ENCODE measurements at places on chromosomes 1 and 21.

GRCh38 chr1:7538849-7539768, 232.0 kb upstream of the VAMP3 start:
- no peak for DNase-seq

DNA sequence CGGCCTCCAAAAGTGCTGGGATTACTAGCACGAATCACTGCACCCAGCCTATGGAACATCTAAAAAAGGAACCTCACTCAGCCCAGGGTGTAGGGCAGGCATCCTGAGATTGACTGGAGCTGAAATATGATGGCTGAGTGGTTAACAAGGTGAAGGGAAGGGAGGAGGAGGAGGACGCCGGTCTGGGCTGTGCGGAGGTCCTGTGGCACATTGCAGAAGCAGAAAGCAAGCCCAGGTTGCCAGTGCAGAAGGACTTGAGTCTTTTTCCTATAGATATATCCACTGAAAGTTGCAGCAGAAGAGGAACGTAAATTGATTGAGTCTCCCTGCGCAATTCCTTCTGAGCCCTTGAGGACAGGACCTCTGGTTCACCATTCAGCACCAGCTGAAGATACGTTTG, 1.5 kb upstream of the KIF17 start:
- DNase-seq: no peak

DNA sequence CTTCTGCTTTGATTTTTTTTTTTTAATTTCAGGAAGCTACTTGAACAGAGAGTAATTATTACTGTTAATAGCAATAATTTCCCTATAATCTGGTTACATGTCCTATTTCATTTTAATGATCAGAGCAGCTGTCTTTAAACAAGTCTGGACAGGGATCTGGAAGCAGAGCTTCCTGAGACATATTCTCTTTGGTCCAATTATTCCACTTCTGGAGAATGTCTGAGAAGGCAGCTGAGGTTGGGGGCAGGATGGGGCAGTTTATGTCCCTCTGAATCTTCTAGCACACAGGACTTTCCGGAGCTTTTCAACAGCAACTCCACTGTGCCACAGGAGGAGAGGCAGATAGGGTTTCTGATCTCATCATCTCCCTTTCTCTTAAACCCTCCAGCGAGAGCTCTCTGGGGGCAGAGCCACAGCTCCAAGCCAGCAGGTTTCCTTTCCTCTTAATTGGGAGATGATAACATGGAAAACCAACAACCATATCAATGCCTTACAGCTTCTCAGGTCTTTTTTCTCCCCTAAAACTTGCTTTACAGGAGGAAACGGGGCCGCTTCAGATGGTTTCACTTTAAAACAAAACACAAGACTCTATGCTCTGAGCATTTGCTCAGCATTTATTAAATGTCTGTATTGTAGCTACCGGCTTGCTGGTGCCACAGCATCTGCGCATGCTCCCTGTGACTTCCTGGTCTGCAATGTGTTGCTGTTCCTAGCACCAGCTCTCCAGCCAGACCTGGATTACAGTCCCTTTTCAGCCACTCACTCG, 425.7 kb upstream of the USP24 start:
- DNase-seq: no peak

DNA sequence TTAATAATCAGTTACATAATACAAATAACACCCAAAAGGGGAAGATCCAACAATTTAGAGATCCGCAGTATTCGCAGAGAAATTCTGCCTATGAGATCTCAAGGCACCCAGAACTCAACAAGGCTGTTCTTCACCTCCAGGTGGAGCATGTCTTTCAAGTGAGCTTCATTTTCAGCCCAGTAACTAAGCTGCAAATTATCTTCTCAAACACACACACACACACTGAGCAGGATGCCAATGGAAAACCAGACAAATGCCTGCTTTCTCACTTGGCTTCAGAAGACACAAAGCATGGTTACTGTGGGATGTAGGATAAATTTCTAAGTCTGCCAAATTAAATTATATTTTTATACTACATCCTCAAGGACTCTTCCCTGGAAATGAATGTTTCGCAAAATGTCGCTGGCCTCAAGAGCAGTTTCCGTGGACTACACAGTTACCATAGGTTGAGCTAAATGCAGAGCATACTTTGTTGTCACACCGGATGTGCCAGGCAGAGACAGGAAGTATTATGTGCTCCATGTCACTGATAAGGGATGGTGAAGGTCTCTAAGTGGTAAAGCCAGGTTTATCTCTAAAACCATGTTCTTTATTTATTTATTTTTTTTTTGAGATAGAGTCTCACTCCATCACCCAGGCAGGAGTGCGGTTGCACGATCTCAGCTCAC, 30.3 kb downstream of the UBR4 start:
- DNase-seq: no peak

DNA sequence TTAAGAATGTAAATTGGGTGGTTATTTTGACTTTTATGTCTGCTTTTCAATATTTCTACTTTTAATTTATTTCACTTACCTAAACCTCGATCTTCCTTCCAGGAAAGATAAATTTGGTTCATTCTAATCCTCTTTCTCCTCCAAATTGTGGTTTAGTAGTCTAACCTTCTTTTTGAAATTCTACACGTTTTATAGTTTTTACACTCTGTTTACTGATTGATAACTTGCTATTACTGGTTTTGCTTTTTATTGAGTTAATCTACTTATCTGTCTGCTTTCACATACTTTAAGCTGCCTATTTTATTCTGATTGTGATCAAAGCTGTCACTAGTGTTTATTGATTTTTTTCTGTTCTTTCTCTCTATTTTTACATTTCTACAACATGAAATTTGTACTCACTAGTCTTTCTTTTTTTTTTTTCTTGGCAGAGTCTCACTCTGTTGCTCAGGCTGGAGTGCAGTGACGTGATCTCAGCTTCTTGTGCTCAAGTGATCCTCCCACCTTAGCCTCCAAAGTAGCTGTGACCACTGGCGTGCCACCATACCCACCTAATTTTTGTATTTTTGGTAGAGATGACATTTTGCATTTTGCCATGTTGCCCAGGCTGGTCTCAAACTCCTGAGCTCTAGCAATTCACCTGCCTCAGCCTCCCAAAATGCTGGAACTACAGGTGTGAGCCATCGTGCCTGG, 27.9 kb upstream of the ERRFI1 start:
- DNase-seq: no peak

DNA sequence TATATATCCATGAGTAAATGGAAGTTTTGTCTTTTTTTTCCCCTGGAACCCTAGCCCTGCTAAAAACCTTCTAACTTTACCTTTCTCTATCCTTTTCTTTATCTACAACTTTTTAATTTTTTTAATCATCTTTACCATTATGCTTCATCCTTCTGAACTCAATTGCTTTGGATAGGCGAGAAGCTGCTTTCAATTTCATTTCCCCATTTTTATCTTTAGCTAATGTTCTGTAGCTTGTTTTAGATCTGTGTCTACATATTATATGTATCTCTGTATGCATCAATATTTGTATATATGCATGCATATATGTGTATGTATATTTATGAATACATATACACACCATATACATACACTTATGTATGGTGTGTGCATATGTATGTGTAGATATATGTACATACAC, 57.4 kb downstream of the PTPRC start:
- no peak for DNase-seq

DNA sequence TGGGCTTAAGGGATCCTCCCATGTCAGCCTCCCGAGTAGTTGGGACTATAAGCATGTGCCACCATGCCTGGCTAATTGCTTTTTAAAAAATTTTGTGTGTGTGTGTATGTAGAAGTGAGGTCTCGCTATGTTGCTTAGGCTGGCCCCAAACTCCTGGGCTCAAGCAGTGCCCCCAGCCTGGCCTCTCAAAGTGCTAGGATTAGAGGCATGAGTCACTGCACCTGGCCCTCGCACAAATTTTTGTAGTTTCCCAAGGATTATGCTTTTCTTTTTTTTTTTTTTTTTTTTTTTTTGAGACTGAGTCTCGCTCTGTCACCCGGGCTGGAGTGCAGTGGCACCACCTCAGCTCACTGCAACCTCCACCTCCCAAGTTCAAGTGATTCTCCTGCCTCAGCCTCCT, 144.4 kb upstream of the HNRNPU start:
- DNase-seq: no peak

DNA sequence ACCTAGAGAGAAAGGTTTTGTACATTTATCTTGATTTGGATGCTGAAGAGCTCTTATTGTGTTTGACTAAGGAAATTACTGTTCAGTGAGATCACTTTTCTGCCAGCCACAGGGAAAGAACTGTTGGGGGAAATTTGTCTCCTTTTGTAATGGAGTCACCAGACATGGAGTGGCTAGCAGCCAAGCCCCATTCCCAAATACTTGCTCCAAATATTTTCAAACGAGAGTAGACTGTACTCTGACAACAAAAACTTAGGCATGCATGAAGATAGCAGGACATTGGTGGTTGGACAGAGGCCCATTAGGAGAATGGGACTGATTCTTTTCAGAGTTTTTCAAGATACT, 21.1 kb downstream of the IPO9 start:
- no peak for DNase-seq

- no peak for DNase-seq
Observed at GRCh38 chr1:78045563-78045925, 222 bp upstream of the GIPC2 start.

DNA sequence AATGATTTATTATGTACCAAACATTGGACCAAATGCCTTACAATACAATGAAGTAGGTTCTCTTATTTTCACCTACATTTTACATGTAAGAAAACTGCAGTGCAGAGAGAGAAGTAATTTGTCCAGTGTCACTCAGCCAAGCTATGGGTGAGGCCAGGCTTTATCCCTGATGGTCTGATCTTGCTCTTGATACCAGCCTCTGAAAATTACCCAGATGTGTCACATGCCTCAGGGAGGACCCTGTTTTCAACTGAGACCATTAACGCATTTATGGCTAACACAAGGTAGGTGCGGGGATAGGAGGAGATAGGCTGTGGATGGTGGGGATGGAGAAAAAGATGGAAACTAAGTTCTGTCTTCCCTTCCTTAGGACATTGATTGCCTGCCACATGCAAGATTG, 56.9 kb downstream of the NGF start:
- no peak for DNase-seq

- no peak for DNase-seq
Observed at GRCh38 chr1:36824390-36824861, 209.9 kb downstream of the GRIK3 start.

GRCh38 chr1:118047006-118047649, 117.6 kb downstream of the WDR3 start:
- no peak for DNase-seq

DNA sequence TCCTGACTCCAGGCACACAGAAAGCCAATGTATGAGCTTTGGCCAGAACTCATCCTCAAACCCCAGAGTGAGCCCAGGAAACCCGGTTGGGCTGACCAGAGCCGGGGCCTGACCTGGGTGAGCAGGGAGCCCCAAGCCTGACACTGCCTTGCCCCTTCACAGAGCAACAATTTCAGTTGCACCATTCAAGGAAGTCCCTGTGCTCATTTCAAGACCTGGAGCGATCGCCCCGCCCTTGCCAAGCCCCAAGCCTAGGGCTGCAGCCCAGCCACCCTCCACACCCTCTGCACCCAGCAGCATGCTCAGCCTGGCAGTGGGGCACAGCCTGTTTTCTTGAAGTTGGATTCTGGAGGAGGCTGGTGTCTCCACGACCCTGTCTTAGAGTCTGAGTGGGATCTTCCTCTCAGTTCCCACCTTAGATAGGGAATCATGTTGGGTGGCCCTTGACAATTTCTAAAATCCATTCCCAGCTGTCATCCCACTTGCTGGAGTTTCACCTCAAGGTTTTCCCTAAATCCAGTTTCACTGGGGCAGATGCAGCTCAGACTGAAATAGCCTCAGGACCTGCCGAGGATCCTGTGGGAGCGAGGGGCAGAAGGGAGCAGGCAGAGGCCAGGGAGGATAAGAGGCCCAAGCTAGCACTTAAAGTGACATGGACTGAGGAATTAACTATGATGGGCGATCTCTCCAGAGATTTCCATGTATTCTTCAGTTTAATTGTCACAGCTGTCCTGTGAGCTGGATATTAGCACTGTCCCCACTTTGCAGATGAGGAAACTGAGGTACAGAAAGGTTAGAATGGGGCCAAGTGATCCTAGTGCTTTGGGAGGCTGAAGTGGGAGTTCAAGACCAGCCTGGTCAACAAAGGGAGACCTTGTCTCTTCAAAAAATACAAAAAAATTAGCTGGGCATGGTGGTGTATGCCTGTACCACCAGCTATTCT, 2.5 kb downstream of the NBL1 start:
- DNase-seq: no peak

- DNase-seq: no peak
Observed at GRCh38 chr1:236030534-236030933, 34.4 kb downstream of the NID1 start.

DNA sequence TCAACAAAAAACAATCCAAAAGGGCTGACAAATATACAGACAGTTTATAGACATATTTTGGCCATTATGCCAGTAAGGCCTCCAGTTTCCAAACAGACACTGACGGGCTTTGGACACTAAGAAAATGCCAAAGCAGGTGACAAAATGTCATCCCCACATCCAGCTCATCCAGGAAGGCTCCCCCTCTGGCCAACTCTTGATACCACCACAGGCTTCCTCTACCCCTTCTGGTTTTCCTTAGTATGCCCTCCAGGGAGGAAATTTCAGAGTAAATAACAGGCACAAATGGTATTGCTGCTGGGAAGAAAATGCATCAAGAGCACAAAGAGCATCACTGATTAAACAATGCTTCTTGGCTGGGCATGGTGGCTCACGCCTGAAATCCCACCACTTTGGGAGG, 225.3 kb downstream of the VAV3 start:
- DNase-seq: no peak

DNA sequence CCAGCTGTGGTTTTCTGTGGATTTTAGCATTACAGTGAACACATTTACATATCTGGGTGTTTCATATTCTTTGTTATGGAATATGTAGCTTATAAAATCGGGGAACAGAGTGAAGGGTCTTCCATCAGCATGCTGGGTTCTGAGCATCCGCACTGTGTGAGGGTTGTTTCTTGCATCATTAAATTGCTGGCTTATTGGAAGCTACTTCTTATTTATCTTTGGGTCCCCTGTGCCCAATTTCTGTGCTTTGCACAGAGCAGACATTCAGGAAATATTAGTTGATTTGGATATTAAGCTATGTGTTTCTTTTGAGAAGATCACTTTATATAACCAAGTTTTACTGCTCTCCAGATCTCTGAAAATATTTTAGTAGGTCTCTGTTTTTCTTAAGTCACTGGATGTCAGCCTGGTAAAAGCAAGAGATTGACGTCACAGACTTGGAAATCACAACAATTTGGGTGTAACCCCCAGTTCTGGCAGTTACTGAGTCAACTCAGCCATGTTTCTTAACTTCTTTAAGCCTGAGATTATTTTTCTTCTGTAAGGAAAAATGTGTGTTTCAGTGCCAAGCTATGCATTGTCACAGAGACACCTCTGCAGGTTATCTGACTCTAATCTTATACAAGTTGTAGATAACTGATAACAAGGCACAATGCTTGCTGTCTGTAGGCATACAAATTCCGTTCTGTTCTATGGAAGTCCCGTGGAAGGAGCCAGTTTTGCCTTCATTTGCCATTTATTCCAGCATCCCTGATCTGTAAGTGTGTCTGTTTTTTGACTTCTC, 258.3 kb upstream of the KAZN start:
- no peak for DNase-seq

DNA sequence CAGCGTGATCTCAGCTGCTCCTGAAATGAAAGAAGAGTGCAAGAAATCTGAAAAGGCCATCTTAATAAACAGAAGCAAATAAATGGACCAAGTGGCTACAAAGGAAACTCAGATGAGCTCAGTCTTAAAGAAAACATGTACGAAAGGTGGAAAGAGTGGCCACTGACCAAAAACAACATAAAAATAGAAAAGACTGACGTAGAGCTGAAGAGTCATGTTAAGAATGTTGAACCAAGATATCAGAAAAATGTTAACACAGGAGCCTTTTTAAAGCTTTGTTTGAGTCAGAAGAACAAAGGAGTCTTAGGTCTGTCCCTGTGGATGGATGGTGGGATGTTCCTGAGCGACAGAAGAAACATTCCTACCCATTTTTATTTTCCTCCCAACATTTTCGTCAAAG, 30.8 kb upstream of the ZNF648 start:
- DNase-seq: no peak
